Cortex of kidney (tissue), 1 donor: ENCODE measurements at places on chromosomes 13 and 19.

DNA sequence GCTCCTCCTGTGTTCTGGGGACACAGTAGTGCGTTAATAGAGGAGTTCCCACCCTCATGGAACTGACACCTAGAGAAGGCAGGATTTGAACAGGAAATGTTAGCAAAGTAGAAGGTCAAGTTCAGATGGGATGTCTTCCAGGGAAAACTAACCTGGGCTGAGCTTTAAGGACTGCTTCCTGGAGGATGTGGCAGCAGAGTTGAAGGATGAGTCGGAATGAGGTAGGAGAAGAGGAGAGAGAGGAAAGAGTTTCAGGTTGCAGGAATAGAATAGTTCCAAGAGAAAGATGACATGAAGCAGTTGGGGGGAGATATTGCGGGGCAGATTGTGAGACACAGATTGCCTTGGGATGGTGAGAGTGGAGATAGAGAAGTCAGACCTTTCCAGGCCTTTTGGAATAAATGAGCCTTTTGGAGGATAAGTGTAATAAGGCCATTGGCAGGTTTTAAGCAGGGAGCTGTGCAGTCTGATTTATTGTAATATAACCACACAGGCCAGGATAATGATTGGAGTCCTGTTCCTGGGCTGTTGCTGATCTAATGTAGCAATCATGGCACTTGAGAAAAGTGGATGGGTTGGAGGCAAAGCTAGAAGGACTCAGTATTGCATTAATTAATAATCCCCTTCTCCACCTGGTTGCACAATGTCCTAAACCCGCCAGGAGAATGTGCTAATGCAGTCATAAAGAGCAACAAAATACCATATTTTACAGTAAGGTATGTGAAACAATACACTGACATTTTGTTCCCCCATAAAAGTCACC, 205.4 kb downstream of the SHISA2 start:
- DNase-seq: no peak

DNA sequence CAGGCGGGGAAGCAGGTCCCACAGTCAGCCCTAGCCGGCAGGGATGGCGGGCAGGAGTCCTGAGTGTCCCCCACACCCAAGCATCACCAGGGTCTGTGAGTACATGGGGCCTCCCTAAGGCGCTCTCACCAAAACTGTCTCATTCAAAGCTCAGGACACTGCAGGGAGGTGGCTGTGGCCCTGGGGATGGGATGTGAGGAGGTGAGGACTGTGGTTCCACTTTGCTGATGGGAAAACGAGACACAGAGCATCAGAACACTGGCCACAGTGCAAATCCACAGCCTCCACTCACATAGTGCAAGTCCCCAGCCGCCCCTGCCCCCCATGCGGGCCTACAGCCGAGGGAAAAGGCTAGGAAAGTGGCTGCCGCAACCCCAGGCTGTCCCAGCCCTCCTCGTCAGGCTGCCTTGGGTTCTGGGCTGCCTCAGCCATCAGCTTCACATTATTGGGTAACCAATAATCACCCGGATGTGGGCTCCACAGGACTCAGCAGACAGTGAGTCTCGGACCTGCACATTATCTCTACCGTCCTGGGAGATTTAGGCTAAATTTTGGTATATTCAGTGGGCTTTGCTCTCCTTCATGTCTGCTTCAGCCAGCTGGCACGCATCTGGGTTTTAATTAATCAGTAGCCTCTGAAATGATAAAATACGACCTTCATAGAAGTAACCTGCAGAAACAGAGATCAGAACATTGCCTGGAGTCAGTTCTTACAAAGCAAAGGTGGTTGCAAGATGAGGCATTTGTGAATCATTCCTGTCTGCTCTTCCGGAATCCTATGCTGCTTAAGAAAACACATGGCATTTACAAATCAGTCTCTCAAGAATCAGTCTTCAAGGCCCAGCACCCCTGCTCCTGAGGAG, 77.0 kb downstream of the SOX1 start:
- DNase-seq: no peak

DNA sequence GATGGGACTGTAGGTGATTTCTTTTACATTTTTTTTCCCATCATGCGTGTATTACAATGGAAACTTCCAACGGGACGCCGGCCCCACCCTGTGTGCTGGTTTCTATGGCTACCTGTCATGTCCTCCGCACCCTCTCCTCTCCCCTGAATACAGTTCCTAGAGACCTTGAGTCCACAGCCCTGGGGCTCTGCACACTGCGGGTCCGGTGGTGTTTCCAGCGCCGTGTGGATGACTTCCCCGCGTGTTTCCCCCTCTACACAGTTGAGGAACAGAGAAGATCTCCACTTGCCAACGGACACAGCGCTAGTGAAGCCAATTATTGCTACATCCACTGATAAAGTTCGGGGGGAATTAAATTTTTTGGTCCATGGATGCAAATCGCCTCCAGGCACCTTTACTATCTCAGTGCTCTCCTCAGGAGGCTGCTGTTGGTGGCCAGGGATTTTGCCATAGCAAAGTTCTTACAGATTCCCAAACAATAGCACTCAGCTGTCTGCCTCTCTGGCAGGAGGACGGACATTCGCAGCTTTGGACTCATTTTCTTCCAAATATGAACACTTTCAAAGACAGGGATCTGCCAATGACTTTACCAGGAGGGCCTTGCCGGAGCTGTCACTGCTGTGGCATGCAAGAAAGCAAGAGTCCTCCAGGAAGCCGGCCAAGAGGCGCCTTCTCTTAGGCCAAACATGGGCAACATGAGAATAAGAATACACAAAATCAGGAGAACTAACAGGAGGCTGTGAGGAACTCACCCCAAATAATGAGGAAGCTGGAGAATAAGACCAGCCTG, 39.3 kb upstream of the GAS6 start:
- DNase-seq: no peak

DNA sequence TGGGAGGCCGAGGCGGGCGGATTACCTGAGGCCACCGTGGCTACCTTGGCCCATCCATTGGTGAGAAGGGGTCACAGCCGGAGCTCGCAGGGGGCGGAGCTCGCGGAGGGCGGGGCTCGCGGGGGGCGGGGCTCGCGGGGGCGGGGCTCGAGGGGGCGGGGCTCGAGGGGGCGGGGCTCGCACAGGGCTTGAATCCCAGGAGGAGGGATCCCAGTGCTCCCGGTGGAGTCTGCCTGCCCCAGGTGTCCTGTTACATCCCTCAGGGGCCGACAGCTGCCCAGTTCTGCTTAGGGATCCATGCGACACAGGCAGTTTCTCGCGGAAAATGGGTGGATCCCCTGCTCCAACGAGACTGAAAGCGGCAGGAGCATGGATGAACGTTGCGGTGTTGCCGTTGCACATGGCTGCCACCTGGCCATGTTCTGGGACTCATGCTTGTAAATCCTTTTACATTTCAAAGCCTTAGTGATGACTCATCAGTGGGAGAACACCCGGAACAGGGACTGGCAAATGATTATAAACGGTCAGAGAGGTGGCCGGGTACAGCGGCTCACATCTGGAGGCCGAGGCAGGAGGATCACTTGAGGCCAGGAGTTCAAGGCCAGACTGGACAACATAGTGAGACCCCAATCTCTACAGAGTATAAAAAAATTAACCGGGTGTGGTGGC, 25.1 kb downstream of the TMPRSS9 start:
- no peak for DNase-seq

GRCh38 chr19:42280815-42281145, 11.7 kb downstream of the CIC start:
- no peak for DNase-seq

GRCh38 chr19:55702131-55702627, 27.2 kb downstream of the EPN1 start:
- no peak for DNase-seq

DNA sequence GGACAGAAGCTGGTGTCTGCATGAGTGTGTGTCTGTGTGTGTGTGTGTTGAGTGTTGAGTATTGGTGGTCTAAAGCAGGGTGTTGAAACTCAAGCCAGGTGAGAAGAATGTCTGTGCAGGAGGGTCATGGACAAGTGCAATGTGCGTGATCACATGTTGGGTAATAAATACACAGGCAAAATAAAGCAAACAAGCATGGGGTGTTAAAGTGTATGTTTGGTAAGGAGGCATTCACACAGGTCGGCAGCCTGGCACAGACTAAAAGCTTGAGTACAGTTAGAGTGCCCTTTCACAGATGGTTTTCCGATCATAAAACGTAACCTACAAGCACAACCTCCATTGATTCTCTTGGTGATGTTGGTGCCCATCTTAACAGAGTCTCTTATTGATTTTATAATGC, 476.9 kb upstream of the KLHL1 start:
- DNase-seq: no peak

DNA sequence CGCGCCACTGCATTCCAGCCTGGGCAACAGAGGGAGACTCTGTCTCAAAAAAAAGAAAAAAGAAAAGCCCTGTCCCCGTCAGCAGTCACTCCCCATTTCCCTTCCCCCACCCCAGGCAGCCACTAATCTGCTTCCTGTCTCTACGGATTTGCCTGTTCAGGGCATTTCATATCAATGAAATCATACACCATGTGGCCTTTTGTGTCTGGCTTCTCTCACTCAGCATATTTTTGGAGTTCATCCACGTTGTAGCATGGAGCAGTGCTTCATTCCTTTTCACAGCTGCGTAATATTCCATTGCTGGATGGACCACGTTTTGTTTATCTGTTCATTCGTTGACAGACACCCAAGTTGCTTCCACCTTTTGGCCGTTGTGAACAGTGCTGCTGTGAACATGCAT, 36.1 kb upstream of the KLF2 start:
- DNase-seq: no peak
